Non-pigmented ciliary epithelial cell (primary cell): ENCODE measurements at places on chromosomes 5 and 9.

DNA sequence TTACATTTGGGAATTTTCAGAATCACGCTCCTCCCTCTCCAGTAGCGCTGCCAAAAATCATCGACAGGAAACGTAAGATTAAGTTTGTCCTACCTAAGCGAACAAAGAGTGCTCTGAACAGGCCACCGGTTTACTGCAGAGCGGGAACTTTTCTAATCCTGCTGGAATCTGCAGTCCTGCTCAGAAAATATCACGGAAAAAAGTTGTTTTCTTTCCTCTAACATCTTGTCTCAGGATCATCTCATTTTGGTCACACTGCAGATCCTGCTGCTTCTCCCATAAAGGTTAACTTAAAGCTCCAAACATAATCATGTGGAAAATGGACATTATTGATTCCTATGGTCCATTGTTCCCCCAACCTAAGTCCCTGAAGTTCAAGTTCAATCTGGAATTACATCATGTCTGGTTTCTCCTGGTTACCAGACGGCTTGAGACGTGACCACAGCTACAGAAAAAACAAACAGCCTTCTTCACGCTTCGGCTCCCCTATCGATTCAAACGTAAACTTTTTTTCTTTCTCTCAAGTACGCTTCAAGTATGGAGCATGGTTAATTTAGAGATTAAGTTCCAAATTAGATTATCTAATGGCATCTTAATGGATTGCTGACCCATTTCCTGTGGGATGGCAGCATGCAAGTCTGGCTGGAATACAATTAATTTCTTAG lies 217.6 kb downstream of the NFIB start:
- DNase-seq = peak; percentile 86

DNA sequence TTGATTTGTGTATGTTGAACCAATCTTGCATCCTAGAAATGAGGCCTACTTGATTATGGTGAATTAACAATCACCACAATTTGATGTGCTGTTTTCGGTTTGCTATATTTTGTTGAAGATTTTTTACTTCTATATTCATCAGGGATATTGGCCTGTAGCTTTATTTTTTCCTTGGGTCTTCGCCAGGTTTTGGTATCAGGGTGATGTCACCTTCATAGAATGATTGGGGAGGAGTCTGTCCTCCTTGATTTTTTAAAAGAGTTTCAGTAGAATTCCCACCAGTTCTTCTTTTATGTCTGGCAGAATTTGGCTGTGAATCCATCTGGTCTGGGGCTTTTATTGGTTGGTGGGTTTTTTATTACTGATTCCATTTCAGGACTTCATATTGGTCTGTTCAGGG lies 115.2 kb downstream of the CPLANE1 start:
- DNase-seq = peak; percentile 49

DNA sequence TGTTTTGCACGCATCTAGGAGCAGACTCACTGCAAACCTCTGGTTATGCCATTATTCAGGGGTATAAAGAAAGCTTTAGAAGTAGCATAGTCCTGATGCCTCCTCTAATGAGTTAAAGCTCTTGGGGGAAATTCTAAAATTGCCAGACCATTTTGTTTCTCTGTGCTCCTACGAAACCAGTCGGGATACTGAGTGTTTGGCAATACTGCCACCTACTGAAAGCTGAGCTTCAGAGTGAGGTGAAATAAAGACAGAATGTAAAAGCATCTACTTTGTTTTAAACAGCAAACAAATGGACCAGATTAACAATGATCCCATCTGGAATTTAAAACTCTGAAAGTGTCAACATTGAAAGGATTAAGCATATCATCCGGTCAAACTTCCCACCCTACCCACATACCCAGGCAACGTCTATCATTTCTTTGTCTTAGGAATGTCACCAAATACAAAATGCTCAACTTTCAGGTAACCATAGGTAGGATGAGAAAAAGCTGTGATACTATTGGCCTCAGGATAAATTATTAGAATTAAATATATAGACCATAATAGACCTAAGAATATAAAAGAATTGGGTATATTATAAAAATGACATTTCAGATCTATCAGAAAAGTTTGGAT lies 77.8 kb upstream of the SHISAL2B start:
- peak; percentile 32 for DNase-seq

- peak; percentile 50 for DNase-seq
Measured at GRCh38 chr5:79971156-79971555, 19.9 kb downstream of the MTX3 start.

GRCh38 chr9:34899535-34900158 lies 58.4 kb upstream of the PHF24 start:
- peak; percentile 24 for DNase-seq

DNA sequence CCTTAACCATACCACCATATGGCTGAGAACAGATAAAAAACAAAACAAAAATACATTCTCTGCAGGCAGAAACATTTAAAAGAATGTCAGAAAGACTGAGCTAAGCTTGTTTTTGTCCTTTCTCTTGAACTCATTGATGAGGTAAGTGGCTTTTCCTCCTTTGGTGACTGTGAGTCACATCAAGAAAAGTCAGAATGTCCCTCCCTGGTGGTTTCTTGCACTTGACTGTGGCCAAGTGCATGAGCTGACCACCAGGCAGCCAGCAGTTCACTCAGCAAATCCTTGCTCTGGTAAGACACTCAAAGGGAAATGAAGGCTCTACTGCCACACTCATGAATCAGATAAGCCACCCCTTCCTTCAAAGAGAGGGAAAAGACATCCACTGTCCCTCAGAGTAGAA lies 970.9 kb downstream of the TAF11L14 start:
- no peak for DNase-seq

DNA sequence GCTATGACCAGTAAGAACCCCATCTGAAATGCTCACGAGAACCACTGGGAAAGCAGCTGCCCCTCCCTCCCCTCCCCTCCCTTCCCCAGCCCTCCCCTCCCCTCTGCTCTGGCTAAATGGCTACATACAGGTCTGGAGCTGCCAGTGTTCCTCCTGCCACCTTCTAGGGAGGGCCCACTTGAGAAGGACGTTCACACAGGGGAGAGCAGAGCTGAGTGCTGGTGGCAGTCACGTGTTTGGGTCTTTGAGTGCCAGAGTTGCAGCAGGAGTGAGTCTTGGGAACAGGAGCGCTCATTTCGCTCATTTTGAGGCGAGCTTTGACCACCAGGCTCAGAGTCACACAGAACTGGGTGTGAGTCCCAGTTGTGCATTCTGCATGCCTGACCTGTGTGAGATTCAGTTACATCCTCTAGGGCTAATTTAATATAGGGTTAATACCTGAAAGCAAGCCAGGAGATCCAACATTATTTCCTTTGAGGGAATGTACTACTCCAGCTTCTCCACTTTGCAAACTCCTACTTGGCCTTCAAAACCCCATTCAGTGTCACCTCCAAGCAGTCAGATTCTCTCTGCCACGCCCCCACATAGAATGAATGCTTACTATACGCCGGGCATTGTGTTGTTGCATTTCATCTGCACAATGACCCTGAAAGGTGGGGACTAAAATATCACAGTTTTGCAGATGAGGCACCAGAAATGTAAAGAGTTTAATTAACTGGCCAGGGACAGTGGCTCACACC lies 25.1 kb downstream of the CPLX2 start:
- no peak for DNase-seq

DNA sequence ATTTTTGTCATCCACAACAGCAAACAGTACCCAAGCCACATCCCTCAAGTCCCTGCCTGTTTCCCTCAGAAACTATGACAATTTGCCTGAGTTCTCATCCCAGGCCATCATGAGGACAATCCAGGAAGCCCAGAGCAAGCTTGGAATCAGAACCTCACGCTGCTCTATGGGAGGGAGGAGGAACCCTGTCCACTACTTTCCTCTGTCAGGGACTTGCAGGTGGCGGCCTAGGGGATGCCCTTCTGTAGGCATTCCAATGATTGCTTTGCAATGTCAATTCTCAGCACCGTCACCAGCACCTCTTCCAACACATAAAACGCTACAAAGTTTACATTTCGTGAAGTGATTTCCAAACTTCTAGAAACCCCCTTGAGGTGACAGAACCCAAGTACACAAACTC lies 170.4 kb upstream of the FSTL4 start:
- no peak for DNase-seq

DNA sequence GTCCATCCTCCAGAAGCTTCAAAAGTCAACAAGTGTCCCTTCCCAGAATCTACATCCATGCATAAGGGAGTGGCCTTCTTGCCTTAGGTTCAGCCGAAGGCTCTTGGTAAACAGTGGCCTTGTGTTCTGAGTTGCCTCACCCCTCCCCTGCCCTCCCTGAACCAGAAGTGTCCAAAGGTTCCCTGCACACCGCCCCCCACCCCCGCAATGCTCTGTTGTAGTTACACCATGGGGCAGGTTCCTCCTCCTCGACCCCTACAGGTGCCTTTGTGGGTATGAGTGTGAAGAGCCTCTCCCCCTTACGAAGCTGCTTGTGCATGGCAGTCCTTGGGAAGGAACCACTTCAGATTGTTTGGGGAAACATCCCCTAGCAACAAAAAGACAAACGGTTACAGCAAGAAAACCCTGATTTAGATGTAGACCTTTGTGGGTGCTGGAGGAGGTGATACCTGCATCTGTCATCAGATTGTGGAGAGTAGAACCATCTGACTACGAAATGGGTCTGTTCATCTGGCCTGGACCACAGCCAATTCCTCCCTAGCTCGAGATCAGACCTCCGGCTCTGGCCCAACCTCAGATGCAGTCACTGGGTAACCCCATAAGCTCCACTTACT lies 7.1 kb downstream of the SPACA9 start:
- no peak for DNase-seq

- no peak for DNase-seq
Measured at GRCh38 chr5:121144764-121145163, 680.7 kb downstream of the PRR16 start.

DNA sequence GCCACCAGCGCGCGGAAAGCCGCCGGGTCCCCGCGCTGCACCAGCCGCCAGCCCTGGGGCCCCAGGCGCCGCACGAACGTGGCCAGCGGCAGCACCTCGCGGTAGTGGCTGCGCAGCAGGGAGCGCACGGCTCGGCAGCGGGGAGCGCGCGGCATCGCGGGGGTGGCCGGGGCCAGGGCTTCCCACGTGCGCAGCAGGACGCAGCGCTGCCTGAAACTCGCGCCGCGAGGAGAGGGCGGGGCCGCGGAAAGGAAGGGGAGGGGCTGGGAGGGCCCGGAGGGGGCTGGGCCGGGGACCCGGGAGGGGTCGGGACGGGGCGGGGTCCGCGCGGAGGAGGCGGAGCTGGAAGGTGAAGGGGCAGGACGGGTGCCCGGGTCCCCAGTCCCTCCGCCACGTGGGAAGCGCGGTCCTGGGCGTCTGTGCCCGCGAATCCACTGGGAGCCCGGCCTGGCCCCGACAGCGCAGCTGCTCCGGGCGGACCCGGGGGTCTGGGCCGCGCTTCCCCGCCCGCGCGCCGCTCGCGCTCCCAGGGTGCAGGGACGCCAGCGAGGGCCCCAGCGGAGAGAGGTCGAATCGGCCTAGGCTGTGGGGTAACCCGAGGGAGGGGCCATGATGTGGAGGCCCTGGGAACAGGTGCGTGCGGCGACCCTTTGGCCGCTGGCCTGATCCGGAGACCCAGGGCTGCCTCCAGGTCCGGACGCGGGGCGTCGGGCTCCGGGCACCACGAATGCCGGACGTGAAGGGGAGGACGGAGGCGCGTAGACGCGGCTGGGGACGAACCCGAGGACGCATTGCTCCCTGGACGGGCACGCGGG lies at the start of gene TERT:
TERT (minus strand) TSS at position 234 of the 815 bp plus-strand sequence; CDS start at position 155, 79 bp downstream.
- no peak for DNase-seq

- DNase-seq = no peak
Measured at GRCh38 chr5:6872441-6873160, 159.4 kb downstream of the TENT4A start.

- no peak for DNase-seq
Measured at GRCh38 chr5:89069591-89069990, 186.6 kb upstream of the MEF2C start.

DNA sequence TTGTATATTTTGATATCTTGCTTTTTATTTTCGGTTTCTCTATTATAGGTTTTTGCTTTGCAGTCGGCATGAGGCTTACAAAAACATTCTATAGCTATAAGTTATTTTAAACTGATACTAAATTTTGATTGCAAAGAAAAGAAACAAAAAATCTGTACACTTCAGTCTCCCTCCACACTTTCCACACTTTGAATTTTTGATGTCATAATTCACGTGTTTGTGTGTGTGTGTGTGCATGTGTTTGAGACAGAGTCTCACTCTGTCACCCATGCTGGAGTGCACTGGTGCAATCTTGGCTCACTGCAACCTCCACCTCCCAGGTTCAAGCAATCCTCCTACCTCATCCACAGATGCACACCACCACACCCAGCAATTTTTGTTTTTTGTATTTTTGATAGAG lies 124.9 kb downstream of the MRPS30 start:
- DNase-seq = no peak

DNA sequence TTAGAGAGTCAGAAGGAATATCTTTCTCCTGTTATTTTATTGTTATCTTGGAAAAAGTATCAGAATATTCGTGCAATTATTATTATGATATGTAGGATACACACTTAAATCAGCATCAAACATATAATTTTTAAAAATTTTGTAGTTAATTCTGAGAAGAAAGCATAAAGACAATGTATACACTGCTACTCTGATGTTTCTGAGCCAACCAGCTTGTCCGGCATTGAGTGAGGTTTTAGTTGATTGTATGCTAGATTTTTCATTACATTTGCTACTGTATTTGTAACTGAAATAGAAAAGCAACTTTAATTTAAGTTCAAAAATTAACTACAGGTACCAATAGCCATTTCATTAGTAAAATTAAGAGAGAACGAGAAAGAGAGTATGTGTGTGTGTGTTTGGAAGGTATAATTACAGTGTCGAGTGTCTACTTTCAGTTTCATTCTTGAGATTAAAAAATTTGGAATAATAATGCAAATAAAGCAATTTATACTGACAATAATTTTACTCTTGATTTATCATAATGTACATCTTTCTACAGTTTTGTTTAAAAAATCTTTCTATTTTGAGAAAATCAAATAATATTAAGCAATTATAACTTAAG lies 160.4 kb upstream of the CDH12 start:
- DNase-seq = no peak

- DNase-seq = no peak
Measured at GRCh38 chr5:77599679-77600078, 38.8 kb downstream of the OTP start.

DNA sequence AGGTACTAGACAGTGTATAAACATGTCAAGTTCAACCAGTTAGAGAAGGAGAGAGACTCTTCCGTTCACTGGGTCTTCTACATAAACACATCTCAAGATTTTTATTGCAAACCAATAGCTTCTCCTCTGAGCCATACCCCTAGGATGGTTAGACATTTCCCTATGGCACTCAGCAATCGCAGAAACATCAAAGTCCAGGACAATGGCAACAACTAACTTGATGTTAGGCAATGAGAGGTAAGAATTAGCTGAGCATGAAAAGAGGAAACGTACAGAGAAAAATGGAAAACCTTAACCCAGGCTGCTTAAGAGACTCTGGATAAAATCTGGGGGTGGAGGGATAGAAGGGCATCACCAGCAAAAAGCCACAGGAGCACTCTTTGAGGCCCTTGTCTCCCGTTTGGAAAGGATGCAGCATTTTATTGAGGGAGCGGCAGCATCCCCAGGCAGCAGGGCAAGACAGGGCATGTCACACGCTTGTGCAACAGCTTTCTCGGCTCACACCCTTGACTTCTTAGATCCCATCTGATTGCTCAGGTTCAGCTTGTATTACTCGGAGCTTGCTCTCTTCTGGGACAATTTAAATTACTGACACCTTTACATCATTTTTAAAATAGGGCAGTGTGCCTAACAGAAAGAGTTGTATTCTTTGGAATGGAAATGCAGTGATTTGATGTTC lies 8.6 kb upstream of the PSAT1 start:
- DNase-seq = no peak

- DNase-seq = peak; percentile 24
Measured at GRCh38 chr9:123401879-123402513, 46.0 kb downstream of the CRB2 start.
